ENCODE measurements at places on chromosomes 7 and 10. TPM values are rescaled to one million over a fixed set of nuclear protein-coding genes. Genes with fewer than 3 reads are reported as not detected.

- DNase-seq = no peak
These were observed 22.3 kb downstream of the RAB19 start for GRCh38 chr7:140426130-140426529.

DNA sequence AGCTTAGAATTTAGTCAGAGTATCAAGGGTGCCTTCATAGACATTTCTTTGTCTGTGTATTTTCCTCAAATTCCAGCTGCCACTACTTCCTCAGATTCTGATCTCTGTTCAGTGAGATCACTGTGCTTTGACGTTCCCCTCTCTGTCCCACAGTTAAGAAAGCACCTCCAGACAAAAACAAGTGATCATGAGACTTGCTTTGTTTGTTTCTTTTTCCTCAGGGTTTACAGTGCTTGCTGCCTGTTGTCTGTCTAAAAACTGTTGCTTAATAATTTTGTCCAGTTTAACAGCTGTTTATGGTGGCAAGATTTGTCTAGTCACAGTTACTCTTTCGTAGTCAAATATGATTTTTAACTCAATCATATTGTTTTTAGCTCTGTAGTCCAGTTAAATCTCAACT is 29.1 kb downstream of the TRUB1 start:
- no peak for DNase-seq

DNA sequence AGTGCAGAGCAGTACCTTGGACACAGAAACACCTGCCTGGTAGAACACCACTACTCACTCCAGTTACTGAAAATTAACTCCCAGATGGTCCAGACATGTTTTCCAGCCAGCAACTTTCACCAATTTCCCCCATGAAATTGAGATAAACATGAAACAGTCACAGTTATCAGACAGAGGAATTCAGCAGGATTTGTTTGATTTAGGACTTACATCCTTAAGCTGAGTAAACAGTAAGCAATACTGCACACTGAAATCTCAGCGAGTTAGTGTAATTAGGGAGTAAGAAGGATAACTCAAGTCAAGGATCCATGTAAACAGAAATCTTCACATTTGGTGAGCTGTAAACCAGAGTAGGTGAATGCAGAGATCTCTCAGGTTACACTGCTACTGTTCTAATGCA is 353.5 kb downstream of the ELMO1 start:
- no peak for DNase-seq

DNA sequence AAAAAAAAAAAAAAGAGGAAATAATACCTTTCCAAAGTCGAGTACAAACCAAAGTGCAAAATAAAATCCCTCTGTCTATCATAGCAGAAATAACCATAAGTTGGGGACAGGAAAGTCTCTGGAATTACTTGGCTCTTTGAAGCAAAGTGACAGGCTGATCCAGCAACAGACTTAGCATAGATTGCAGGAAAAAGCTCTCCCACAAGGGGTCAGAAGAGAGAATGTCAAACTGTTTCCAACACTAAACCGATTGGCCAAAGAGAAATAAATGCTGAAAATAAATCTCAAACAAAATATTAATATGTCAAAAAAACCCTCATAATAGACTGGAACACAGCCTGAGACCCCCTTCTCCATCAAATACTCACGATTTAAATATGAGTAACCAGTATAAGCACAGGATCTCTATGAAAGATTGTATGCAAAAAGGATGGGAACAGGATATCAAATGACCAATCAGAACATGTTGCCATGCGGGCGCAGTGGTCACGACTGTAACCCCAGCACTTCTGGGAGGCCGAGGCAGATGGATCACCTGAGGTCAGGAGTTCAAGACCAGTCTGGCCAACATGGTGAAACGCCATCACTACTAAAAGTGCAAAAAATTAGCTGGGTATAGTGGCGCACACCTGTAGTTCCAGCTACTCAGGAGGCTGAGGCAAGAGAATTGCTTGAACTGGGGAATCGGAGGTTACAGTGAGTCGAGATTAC is 1000.7 kb upstream of the LRRN3 start:
- no peak for DNase-seq

- DNase-seq = no peak
These were observed 478.5 kb upstream of the PODXL start for GRCh38 chr7:132034748-132035416.

DNA sequence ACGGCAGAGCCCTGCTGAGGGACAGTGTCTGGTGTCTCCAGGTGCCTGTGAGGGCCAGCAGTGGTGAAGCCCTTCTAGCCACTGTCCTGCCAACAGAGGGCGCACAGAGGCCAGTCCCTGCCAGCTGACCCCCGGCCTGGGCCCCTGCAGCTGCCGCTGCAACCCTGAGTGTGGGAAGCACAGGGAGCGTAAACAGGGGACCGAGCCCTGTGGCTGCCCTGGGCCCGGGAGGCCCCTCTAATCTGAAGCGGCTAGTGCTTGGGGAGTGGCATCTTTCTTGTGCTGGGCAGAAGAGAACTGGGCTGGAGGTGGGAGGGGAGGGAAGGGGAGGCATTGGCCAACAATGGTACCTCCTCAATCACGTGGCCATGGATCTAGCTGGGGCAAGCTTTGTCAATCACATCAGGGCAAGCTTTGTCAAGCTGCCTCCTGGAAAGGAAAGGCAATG is 34.6 kb downstream of the TRIM8 start:
- DNase-seq = peak; percentile 70

The GALNT11 gene
- total RNA-seq = 21.7 TPM

The CFAP69 gene
- total RNA-seq = 4.5 TPM

All from heart left ventricle (tissue), 16 donors.